ENCODE measurements at places on chromosomes 7 and 10.

DNA sequence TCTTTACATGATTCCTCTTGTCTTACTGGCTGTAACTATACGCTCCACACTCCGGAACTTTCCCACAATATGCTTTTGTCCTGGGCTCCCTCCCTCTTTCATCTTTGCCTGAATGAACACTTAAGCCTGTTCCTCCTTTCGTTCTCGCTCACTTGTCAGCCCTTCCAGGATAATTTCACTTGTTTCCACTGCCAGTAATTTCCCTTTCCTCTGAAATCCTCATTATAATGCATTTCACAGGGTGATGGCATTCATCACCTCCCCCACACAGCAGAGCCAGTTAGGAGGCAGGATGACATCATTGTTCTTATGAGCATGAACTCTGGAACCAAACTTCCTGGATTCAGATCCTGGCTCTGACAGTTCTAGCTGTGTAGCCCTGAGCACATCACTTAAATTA is 372.6 kb downstream of the GPR158 start:
- DNase-seq: no peak

DNA sequence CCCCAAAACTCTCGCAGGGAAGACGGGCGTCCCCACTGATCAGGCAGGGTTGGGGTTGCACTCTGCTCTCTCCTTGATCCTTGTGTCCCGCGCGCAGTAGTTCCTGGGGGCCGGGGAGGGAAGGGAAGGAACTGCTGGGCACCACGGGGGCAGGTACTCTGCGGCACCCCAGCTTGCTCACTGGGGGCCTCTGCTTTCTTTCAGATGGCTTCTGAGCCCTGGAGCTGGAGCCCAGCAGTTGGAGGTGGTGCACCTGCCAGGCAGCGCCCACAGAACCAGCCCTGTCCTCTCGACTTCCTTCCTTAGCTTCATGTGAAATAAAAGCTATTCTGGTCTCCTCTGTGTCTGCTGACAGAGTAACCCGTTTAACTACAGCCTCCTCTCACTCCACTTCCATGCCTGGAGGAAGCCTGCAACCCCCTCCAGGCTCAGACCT is 12.2 kb downstream of the PLAC9 start:
- no peak for DNase-seq

DNA sequence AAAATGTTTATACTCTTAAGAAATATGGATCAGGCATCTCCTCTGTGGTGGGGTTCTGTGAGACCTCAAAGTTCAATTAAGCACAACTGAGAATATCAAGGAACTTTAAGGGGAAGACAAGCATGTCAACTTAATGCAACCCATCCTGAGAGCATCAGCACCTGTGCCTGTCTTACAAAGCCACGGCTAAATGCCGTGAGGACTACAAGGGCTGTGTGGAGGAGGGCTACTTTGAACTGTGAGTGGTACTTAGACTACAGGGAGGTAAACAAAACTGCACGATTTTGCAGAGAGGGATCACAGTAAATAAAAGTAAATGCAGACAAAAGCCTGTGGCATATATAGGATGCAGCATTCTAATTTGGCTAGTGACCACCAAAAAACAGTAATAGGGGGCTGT is 139.1 kb downstream of the ATE1 start:
- no peak for DNase-seq

DNA sequence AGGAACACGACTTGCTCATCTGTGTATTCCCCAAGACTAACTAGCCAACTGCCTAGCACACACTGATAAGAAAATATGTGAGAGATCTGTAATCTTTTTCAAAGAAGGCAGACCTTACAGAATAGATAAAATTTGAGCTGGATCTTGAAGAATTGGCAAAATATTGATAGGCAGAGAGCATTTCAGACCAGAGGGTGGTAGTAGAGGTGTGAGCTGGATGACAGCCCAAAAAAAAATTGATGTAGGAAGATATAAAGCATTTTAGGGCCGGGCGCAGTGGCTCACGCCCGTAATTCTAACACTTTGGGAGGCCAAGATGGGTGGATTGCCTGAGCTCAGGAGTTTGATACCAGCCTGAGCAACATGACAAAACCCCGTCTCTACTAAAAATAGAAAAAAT is 1.2 kb upstream of the ZNF746 start:
- no peak for DNase-seq

DNA sequence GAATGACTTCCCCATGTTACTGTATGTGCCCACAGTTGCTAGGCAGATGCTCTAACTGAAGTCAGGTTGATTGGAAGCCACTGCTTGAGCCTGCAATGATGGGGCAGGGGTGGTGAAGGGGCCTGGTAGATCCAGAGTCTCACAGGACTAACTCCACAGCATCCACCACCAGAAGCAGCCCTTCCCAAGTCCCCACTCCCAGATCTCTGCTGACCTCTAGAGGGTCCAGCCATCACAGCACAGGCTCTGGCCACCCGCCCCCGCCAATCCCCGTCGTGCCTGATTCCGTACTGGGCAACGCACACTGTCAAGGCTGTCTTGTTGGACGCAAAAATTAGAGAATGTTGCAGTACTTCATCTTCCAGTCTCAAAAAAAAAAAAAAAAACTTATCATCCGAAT is 136.8 kb upstream of the PDE1C start:
- DNase-seq: no peak
